Fibroblast of skin of right biceps (primary cell): ENCODE measurements at places on chromosomes 6 and 20.

DNA sequence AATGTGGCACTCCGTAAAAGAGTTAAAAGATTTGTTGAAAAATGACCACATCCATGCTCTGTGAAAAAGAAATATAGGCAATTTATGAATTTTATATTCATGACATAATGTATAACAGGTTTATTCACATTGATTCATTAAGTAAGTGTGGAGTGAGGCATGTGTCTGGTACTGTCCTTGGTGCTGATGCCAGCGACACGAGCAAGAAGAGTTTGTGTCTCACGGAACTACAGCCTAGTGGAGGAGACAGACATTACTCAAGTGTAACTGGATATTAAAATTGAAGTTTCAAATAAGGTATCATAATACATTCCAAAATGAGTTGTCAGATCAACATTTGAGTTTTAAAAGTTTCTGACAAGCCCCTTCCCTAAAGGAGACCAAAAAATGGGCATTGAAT lies 158.2 kb upstream of the PRND start:
- peak; percentile 78 for DNase-seq

DNA sequence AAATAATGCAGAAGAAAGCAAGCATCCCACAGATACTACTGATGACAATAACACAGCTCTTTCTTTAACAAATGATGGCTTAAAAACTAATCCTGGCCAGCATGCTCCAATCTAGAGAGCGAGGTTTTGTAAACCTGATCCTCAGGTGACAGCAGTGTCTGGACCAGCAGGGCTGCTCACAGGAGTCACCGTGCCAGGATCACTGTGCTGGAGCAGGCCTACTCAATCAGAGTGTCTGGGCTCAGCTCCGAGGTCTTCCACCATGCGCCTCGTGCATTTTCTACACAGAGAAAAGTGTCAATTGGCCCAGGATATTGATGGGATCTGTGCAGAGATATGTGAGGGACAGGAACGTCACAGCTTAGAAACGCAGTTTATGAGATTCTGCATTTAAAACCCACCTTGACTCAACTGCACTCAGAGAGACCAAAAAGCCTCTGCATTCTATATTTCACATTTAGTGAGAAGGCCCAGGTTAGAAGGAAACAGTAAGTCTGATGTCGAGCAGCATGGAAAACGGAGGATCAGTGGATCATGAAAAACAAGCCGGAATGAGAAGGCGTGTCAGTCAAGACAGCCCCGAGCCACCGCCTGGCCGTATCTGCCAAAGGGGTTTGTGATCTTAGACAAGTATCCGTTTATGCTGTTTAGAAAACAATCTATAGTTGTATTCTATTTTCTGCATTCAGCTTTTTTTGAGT lies 7.8 kb downstream of the RAMACL start:
- DNase-seq: no peak

DNA sequence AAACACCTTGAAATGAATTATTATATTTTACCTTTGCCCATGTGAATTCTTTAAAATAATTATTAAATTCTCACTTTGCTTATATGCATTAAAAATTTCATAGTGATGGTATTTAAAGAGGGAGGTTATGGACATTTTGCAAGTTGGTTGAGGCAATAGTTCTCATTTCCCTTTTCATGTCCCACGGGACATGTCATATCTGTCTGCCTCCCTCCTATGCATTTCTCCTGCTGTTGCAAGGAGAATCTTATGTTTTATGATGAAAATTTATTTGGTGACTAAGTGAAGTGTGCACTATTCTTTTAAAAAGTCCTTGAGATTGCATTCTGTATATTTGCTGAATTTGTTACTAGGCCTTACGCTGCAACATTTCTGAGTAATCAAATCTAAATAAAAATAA lies 67.2 kb downstream of the UTRN start:
- DNase-seq: peak; percentile 35

- peak; percentile 50 for DNase-seq
Observed at GRCh38 chr6:3997177-3997770, 81.7 kb downstream of the FAM217A start.

- no peak for DNase-seq
Observed at GRCh38 chr6:136169394-136170148, 80.5 kb downstream of the MTFR2 start.

- DNase-seq: peak; percentile 28
Observed at GRCh38 chr20:61531553-61532345, 279.7 kb downstream of the CDH4 start.

DNA sequence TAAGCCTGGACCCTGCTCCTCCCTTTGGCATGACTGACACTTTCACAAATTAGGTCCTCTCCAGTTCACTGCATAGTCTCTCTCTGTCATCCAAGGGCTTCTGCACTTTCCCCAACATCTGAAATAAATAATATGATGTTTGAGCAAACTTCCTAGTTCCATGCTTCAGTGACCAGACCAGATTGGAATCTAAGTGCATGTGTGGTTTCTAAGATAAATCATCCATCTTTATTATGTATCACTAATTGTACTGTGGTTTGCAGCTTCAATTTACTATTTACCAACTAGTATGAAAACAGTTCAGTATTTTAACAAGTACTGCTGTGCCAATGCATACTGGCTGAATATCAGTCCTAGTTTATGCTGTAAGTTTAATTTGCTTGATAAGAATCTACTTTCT lies 18.7 kb downstream of the SESN1 start:
- DNase-seq: peak; percentile 64

- no peak for DNase-seq
Observed at GRCh38 chr20:46979603-46980241, 85.1 kb downstream of the EYA2 start.

DNA sequence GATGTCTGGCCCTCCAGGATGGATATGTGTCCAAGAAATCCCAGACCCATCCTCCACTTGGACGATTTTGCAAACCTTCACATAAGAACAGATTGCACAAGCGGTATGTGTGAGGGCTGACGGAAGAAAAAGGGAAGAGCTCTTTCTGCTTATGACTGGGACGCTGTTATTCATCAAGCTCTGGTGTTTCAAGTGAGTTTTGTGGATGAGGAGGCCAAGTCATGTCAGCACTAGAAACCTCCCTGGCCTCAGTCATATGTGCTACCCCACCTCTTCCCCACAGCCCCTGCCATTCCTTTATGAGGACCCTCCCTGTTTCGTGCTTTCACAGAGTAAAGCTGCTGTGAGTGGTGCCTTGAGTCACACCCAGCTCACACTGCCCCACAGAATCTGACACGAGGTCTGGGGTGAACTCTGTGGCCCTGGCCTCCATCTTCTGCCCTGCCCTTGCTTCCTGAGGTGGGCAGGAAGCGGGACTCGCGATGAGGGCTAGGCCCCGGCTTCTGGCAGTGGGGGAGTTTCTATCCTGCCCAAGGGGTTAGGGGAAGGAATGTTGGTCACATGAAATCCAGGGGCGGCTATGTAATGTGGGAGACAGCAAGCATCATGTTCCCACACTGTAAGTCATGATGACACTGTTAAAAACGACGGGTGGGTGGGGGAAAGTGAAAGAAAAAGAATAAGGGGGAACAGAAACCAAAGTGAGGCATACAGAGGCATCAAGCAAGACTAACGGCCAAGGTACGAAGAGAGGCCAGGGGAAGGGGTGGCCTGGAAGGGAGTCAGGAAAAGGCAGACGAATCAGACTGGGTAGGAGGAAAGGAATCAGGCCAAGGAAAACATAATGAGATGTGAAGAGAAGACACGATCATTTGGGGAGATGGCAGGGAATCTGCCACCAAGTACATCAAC lies 78.1 kb downstream of the PRDM1 start:
- peak; percentile 87 for DNase-seq

DNA sequence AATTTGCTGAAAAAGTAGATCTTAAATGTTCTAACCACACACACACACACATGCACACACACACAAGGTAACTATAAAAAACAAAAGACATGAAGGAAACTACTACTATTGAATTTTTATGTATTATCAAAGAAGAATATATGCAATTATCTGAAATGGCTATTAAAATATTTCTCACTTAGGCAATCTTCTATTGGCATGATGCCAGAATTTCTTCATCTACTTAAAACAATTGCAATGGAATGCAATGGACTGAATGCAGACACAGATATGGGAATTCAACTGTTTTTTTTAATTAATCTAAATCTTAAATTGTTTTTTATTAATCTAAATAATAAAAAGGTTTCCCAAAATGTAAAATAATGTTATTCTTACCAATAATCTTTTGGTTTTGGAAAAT lies 152.6 kb upstream of the SMLR1 start:
- no peak for DNase-seq

DNA sequence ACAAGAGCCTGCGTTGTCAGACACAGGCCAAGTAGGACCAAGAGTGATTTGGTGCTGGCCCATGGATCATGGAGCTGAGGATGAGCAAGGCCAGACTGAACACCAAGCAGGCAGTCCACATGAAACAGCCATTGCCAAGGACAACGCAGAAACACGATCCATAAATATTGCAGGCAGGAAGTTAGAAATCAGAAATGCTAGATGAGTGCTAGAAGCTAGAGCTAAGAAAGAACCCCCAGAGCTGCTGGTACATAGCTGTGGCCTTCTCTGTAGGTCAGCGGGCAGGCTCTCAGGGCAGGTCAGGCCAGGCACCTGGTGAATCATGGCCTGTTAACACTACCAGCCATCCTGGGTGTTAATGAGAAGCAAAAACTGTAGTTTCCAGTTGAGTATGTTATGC lies 119.7 kb downstream of the ALDH8A1 start:
- no peak for DNase-seq

DNA sequence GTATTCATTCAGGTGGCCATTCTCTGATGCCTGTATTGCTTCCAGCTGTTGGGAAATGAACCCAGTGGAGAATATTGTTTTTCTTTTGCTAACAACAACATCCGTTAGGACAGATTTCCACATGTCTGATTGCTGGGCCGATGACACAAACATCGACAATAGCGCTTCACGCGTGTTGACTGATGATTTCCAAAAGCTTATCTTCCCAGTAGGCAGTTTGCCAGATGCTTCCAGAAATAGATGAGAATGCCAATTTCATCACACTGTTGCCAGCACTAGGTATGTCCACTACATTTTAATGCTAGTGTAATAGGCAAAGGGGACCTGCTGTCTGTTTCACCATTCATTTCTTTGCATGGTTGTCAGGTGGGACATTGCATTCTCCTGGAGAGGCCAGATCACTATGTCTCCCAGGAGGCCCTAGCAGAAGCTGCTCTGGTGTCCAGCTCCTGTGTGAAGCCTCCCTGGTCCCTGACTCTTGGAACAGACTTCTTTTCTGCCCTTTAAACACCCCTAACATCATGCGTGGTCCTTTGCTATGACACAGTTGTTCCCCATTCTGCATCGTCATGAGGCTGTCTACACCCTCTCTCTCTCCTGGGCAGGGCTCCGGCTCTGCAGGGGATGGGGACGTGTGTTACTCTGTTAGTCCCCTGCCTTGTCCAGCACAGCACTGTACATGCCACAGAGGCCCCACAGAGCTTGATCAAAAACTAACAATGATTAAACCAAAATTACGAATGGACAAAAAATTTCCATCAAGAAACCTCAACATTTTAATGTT lies 181.6 kb downstream of the CDH26 start:
- DNase-seq: peak; percentile 4

DNA sequence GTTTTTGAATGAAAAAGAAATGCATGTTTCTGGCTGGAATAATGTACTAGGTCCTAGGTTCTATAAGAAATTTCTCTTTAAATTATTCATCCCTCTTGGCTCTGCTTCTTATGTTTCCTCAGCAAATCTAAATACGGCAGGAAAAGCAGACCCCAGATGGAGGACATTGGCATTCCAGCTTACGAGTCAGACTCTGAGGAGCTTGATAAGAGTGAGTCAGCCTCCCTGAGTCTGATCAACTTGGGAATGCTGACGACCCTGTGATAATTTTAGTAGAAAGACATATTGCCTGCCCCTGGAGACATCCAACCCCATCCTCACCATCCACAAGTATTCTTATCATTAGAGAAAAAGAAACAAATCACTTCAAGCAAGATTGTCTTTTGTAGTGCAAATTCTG lies 509.7 kb upstream of the MARCKS start:
- DNase-seq: peak; percentile 93

- peak; percentile 66 for DNase-seq
Observed at GRCh38 chr6:11212664-11213063, 19.8 kb downstream of the NEDD9 start.

GRCh38 chr6:133774356-133774755 lies 114.6 kb upstream of the TCF21 start:
- peak; percentile 82 for DNase-seq

- DNase-seq: peak; percentile 71
Observed at GRCh38 chr6:42522036-42522435, 41.8 kb upstream of the UBR2 start.

- DNase-seq: no peak
Observed at GRCh38 chr6:123430970-123431369, 205.8 kb downstream of the TRDN start.

- no peak for DNase-seq
Observed at GRCh38 chr6:126232671-126233070, 107.2 kb upstream of the CENPW start.

- peak; percentile 5 for DNase-seq
Observed at GRCh38 chr6:23656255-23657194, 469.5 kb upstream of the NRSN1 start.

DNA sequence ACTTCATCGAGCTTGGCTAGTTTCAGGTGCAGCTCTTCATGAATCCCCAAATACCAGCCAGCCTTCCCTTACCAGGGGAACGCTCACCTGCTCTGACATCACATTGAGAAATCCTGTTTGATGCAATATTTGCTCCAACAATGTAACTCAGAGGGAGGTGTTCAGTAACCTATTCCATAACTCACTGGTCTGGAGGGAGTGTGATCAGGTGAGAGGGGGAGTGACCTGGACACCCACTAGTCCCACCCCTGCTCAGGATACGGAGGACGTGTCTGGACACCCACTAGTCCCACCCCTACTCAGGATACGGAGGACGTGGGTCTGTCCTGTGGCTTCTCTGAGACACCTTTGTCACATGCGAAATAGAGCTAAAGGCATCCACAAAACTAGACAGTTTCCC lies 70.3 kb downstream of the HUS1B start:
- DNase-seq: no peak

GRCh38 chr20:49887251-49888211 lies 27.8 kb downstream of the SPATA2 start:
- DNase-seq: no peak

- DNase-seq: no peak
Observed at GRCh38 chr6:84501315-84501714, 263.1 kb downstream of the TBX18 start.

GRCh38 chr6:41821266-41821665 lies 33.8 kb downstream of the TOMM6 start:
- no peak for DNase-seq

DNA sequence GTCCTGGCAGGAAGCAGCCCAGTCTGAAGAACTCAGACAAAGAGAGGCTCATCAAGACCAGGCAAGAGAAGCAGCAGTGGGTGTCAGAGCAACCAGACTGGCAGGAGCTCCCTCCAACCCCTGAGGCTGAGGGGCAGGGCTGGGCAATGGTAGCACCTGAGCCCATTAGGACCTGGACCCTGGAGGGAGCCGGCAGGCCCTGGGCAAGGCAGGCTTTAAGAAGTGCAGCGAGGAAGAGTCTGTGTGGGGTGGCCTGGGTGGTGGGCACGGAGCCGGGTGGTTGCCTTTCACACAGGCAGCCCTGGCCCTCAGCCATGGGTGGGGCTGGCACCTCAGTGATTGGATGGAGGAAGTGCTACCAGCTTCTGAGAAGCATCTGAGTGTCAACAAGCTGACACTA lies 33.1 kb upstream of the IRF4 start:
- no peak for DNase-seq
